ENCODE measurements at places on chromosomes 3 and 15.
A peak's percentile ranks its signal among the peaks of the same experiment; 100 is the strongest.

DNA sequence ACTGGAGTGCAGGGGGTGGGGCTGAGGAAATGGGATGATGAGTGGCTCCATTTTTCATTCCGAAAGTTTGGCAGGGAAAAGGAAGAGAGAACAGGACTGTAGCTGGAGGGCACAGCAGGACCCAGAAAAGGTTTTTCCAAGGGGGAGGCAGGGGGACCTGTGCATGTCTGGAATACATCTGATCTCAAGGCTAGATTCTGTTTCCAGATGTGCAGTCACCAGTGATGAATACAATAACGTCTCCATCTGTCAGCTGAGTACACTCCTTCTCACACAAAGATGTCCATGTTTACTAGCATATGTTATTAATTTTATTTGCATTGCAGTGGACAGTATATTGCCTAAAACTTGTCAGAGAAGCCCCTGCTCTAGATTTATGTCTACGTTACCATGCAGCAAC lies 39.9 kb upstream of the PRTG start:
- DNase-seq: no peak
- no peaks in the 10 kb centered on the region for H3K4me1 ChIP-seq
- H3K27ac ChIP-seq: no peak overlapping the region
- no peak overlapping the region for H3K4me3 ChIP-seq
- no peaks in the 10 kb centered on the region for H3K36me3 ChIP-seq

GRCh38 chr15:67097930-67098740 lies 32.7 kb downstream of the SMAD3 start:
- peaks cover 57% of the 10 kb centered on the region for H3K36me3 ChIP-seq
- H3K27me3 ChIP-seq: no peaks in the 10 kb centered on the region
- H3K4me3 ChIP-seq: peak overlapping the region; percentile 50
- peak overlapping the region; percentile 86 for H3K27ac ChIP-seq
- H3K4me1 ChIP-seq: peaks cover 67% of the 10 kb centered on the region

DNA sequence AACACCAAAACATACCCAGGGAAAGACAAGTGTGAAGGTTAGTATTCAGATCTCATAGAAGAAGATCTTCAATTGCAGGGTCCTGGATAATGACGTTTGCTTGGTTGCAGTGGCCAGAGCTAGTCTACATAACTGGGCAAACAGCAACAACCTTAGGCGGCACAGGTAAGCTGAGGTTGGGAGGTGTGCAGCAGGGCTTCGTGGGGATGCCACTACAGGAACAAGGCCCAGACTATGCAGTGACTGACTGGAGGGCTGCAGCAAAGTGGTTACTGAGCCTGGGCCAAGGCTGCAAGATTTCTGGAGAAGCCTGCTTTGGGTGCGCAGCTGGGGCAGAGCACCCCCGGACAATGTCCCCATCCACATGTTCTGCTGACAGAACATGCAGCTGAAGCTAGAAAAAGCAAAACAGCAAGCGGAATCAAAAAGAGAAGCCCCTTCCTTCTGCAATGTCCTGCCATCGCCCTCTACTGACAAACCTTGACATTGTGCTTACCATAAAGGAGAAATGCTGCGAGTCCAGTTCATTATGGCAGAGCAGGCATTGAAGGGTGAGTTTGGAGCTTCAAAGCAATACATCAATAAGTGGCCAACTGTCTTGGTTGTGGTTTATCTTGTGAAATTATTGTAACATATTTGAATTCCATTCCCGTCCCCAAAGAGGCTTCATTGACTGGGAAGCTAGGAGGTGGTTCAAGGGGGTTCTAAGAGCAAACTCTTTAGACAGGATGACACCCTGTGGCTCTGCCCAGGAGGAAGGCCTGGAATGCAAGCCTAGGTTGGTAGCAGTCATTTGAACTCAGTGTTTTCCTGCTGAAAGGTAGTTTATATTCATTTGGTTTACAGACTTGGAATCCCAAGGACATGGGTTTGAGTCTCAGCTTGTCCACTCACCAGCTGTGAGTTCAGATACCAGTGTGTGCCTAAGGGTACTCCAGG lies 217.0 kb downstream of the PDCD6IP start:
- H3K36me3 ChIP-seq: peaks cover 2% of the 10 kb centered on the region
- peaks cover 32% of the 10 kb centered on the region for H3K4me1 ChIP-seq
- H3K4me3 ChIP-seq: no peak overlapping the region
- H3K27me3 ChIP-seq: peaks cover 4% of the 10 kb centered on the region
- peak overlapping the region; percentile 37 for H3K27ac ChIP-seq
- peak; percentile 23 for DNase-seq

GRCh38 chr3:33612607-33613006 lies 105.4 kb downstream of the CLASP2 start:
- H3K27ac ChIP-seq: no peak overlapping the region
- no peaks in the 10 kb centered on the region for H3K27me3 ChIP-seq
- H3K4me3 ChIP-seq: no peak overlapping the region
- no peaks in the 10 kb centered on the region for H3K4me1 ChIP-seq

DNA sequence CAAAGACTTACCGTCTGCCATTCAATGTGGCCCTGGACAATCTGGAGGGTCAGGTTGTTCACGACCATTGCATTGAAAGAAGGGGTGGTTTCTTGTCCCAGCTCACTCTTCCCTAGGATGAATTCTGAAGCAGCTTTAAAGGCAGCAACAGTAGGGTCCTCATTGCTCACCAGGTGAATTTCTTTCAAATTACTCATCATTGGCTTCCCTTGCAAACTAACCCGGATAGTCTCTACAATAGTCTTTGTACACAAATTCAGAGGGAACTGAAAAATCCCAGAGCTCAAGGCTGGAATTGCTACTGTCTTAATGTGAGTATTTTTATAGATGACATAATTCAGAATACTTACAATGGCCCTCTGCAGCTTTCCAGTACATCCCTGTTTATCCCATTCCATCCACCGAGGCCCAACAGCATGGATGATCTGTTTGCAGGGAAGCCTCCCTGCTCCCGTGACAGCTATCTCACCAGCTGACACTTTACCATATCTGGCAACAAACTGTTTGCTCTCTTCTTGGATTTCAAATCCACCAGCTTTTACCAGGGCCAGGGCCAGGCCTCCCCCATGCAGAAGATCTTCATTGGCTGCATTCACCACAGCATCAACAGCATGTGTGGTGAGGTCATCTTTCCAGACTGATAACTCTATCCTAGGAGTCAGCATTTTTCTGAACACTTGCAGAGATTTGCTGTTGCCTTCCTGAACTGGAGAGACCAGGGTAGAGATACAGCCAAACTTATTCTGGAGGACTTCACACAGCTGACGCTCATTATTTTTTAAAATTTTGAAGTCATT lies 8.6 kb downstream of the PARP9 start:
- H3K27ac ChIP-seq: no peak overlapping the region
- peaks cover 79% of the 10 kb centered on the region for H3K36me3 ChIP-seq
- no peak overlapping the region for H3K4me3 ChIP-seq
- no peak for DNase-seq
- H3K27me3 ChIP-seq: no peaks in the 10 kb centered on the region

DNA sequence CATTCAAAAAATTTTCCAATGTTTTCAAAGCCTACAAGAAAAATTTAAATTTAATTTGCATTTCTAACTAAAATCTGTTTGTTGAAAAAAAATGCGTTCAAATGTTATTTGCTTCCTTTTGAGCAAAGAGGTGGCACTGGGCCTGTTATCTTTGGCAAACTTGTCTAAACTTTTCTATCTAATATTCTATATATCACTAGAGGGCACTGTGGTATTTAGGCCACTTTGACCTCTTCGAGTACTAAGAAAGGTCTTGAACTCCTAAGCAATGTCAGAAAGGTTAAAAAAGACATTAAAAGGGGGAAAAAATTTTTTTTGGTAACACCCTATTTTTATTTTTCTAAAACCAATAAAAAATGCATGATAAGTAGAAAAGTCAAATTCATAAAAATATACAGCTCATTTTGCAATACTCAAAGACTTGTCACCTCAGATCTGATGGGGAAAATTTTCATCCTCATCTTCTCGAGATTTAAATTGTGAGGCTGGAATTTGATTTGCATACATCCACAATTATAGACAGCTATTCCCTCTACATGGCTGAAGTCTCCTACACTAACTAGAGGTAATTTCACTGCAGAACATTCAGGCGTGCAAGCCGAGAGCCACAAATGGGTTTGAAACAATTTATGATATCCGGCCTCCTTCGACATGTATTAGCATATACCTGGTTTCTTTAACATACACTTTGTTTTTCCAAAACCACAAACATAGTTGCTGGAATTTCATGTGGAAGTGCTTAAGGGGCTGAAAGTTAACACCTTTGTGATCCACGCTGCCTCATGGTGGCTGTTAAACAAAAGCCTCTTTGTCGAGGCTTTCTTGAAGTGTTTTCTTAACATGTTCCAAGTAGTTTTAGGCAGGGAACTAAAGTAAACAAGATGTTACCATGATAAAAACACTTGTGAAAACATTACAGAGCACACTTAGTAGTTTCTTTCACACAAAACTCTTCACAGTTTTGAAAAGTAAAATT lies 576.4 kb downstream of the FOXP1 start:
- peaks cover 33% of the 10 kb centered on the region for H3K36me3 ChIP-seq
- no peak overlapping the region for H3K4me3 ChIP-seq
- no peak for DNase-seq
- no peaks in the 10 kb centered on the region for H3K27me3 ChIP-seq

GRCh38 chr3:115758076-115758763 lies 134.9 kb downstream of the GAP43 start:
- no peaks in the 10 kb centered on the region for H3K36me3 ChIP-seq
- no peak overlapping the region for H3K27ac ChIP-seq
- no peak overlapping the region for H3K4me3 ChIP-seq

DNA sequence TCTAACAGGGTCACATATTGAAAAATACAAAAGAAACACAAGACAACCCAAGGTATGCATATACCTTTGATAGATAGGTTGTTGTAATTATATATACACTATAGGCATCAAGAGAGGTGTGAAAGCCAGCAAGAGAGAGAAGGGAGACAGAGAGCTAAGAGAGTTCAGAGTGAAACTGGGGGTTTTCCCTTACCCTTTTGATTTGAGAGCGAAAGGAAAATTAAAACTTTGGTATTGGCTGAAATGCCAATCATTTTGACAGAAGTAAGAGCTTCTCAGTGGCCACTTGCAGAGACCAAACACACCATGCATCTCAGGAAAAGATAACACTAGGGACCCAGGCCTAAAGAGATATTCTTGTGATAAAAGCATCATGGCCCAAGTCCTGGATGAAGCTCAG lies 183.6 kb downstream of the SHOX2 start:
- no peaks in the 10 kb centered on the region for H3K4me1 ChIP-seq
- H3K4me3 ChIP-seq: no peak overlapping the region
- H3K36me3 ChIP-seq: no peaks in the 10 kb centered on the region
